Stimulated activated naive CD8-positive, alpha-beta T cell treated with anti-CD3 and anti-CD28 coated beads, Interleukin-15, Interleukin-2, amounts not matched to agents 100 U/mL and 50 U/mL, for 24 hours (primary cell): ENCODE measurements at places on chromosomes 5 and 9.

DNA sequence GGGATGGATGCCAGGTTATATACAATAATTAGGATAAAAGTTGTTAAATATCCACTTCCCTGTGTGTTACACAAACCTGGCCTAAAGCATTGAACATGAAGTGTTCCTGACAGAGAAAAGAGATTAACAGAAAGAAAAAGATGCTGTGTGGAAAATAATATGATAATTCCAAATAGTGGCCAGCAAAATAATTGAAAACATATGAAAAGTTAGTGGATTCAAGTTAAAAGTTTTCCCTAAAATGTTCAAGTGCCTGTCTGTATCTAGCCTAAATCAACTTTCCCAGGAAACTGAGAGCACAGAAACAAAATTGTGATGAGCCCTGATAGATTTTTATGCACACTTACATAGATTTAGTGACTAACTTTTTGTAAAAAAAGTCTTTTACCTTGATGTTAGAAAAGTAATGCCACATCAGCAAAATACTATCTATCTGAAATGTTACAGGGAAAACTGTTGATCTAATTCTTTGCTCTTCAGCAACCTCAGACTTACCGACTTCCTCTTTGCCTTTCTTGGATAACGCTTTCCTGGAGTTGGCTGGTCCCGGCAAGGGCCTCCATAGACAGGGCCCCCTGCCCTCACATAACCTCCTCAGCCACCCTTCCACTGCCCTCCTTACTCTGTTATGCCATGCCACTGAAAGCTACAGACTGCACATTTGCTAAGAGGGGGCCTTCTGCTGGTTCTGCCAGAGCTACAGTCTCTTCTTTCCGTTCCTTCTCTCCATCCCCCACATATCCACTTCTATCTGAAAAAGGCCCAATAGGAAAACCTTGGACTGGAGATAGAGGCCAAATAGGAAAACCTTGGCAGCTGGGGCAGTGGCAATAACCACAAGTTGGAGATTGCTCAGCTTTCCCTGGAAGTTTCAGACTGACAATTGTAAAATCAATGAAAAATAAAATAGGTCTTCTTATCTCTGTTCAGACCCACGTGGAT, 44.4 kb downstream of the ZNF474 start:
- DNase-seq, result no peak

DNA sequence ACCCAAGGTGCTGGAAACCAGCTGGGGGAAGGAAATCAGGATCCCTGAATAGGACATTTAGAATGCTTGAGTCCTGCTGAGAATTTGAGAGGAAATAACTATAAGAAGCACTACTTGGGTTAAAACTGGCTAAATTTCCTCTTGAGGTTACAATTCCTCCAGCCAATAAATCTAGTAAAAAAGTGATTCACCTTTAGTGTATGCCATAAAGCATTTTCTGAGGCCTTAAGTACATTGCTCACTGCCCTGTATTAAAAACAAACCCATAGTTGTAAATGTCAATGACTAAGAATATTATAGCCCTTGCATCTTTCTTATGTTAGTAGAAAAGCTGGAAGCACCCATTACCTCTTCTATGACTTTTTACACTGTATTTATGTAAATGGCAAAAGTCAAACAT, 634.7 kb upstream of the ARRDC3 start:
- no peak for DNase-seq

DNA sequence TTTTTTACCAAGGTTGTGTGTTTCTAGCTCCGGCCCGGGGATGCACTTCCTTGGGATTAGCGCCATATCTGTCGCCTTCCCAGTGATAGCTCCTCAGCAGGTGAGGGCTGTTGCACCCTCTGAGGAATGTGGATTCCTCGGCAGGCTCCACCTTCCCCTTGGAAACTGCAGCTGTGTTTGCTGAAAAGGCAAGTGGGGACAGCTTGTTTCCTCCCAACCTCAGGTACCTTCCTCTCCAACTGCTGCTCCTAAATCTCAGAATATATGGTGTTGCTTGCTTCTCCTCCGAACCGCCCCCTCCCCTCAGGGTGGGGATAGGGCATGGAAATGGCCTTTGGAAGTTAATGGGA, 1.3 kb downstream of the SLC1A1 start:
- no peak for DNase-seq

DNA sequence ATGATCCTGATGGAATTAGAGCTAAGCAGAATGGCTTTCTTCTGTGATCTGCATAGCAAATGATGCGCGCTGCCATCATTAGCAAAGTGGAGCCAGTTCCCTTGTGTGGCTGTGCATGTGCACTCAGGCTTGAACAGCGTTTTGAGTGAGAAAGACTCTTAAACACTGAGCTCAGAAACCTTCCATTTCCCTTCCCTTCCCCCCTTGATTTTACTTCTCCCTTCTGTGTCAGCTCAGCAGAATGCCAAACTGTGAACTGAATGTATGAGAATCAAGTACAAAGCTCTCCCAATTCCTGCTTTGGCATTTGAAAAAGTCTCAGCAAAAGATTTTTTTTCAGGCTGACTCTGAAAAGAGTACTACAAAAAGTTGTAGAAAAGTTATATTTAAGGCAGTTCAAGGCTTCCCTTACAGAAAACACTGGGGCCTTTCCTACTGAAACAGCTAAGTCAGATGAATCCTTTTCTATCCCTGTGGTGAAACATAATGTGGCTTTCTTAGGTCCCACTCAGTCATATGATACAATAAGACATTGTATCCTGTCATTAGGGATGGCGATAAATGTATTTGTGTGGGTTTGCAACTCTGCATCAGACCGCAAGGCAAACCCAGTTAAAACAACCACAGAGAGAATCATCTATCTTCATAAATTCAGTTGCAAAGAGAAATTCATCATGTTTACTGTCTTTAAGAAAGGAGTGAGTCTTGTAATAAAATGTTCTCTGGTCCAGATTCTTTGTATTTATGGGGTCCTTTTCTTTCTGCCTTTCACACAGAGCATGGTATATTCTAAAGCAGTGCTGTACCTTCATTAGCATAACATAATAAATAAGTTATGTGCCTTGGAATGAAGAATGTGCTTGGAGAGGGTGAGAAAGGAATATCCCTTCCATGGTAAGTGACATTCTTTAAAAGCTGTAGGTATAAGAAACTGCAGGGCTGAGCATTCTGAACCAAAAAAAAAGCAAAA, 222.6 kb downstream of the CAAP1 start:
- no peak for DNase-seq

- DNase-seq, result no peak
Measured at GRCh38 chr5:133688391-133688790, 76.0 kb upstream of the FSTL4 start.

- DNase-seq, result no peak
Measured at GRCh38 chr5:168649306-168649705, 70.1 kb upstream of the PANK3 start.

GRCh38 chr9:7961076-7961475, 161.5 kb upstream of the DMAC1 start:
- no peak for DNase-seq

GRCh38 chr5:133376986-133377385, 235.4 kb downstream of the FSTL4 start:
- no peak for DNase-seq

DNA sequence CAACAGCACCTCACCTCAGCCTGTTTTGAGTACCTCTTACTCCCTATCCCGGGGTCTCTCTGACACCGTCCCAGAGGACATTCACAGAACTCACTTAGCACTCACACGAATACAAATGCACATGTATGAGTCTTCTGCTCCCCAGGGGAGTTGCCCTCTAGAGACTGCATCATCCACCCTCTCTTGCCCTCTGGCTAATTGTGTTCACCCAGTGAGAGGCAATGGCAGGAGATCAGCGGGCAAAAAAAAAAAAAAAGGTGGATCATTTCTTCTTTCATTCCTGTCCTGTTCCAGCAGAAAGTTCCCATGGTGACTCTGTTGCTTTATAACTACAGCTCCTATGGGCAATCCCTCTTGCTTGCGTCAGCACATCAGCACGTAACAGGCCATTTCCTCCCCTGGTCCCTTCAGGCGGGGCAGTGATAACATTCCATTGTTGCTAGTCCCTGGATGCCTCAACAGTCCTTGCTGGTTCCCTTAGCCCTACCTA, 23.5 kb upstream of the SNX2 start:
- no peak for DNase-seq

DNA sequence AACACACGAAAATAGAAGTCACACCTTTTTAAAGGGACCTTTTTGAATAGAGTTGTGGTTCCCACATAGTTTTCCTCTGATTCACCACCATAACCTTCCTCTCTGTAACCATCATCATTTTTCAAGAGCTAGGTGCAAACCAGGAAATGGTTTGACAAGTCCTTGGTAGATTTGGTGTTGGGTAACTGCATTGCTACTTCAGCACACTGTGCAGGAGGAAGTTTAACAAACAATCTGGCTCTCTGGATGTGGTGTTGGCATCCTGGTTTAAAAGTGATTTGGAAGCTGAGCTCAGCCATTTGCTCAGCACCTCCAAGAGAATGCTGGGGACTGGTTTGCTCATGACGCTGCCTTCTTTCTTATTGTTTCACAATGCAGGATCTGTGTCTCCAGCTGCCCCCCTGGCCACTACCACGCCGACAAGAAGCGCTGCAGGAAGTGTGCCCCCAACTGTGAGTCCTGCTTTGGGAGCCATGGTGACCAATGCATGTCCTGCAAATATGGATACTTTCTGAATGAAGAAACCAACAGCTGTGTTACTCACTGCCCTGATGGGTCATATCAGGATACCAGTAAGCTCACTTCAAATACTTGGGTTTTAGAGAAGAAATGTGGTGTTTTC, 213.1 kb downstream of the RFK start:
- no peak for DNase-seq

DNA sequence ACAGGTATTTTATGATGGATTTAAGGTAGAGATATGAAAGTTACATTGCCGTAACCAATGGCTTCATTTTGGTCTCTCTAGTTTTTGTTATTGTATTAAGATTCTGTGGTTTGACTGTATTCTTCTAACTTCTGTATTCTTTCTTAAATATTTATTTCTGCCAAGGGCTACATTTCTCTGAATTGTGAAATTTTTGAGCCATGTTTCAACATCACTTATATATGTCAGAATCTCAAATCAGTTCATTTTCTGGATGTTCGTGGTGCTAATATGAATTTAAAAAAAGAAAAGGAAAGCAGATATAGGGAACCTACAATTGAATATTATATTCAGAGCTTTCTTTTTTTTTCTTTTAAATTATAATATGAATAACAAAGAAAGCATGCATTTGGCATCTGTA, 142.7 kb downstream of the ANXA1 start:
- no peak for DNase-seq

- DNase-seq, result no peak
Measured at GRCh38 chr9:138017200-138017599, 139.6 kb downstream of the CACNA1B start.

DNA sequence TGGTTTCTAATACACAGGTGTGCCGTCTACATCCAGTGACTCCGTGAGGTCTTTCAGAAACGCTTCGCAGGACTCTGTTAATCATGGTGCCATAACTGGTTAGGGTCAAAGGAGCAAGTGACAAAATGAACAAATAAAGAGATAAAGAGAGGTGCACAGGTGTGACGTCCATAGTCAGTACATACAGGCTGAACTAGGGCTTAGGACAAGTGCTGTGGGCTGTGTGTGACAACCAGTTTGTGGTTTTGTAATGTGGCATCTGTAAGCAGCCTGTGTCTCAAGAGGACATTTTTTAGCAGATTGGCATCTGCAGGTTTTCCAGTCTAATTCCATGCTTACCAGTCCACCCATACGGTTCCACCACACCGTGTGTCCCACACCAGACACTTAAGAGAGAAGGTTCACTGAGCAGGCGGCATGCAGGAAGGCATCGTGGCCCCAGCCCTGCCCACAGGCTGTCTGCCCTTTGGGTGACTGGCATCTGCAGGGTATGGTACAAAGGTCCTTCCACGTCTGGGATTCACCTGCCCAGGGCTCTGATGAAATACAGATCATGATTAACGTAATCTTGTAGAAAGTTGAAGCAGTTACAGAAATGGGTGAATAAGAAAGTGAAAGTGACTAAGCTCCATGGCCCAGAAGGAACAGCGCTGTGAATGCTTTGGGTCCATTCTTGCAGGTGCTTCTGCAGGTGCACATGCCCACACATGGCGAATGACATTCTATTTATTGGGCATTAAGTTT, 26.9 kb downstream of the SRD5A1 start:
- DNase-seq, result no peak

DNA sequence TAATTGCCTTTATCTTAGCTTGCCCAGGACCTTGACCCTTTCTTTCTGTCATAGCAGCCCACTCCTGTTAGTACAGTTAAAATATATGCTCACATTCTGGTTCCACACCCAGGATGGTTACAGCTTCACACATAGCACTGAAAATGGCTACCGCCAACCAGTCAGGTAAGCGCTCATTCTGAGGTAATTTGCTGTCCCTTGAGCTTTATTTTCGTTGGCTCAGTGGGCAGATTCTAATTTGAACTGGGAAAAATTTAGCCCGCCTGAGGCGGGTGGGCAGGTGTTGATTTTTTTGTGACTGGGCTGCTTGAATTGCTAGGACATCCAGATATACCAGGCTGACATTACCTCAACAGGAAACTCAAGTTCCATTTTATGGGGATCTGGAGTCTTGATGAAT, 137.5 kb downstream of the KCTD16 start:
- DNase-seq, result no peak

DNA sequence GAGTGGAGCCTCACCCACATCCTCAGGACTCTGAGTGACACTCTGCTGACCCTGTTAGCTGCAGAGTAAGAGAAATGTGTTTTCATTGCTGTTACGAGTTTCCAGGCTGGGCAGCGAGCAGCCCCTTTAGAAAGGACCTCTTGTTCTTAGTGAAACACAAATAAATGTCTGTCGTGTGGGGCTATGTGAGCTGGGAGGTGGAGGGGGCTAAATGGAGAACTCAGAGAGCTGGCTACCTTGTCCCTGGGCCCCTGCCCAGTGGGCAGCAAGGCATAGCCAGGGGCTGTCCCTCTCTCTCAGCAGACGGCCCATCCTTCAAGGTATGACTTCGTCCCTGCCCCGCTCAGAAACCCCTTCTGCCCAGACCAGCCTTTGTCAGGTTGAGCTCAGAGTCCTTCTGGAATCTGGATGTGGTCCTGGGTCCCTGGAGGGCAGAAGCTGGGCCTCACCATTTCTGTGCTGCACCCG, 10.2 kb downstream of the DCANP1 start:
- no peak for DNase-seq

- DNase-seq, result no peak
Measured at GRCh38 chr9:119126040-119126439, 243.2 kb downstream of the BRINP1 start.

- DNase-seq, result no peak
Measured at GRCh38 chr5:32771037-32771436, 59.9 kb downstream of the NPR3 start.

- no peak for DNase-seq
Measured at GRCh38 chr5:1028481-1029281, 20.1 kb downstream of the NKD2 start.

- DNase-seq, result peak; percentile 83
Measured at GRCh38 chr5:175796536-175797499, 74.6 kb upstream of the CPLX2 start.
